Daoy (cell line): ENCODE measurements at places on chromosomes 13 and 19. TPM values are rescaled to one million over a fixed set of nuclear protein-coding genes. Genes with fewer than 3 reads are reported as not detected.

Gene HTR2A
- 0.11 TPM in 1 of 2 replicates, not detected in the other for total RNA-seq

Gene CEACAM3
- total RNA-seq, result not detected in 2 replicates

Gene OR7C1
- total RNA-seq, result not detected in 2 replicates

Gene SIGLEC14
- 0.18 and 0.34 TPM in 2 replicates for total RNA-seq

Gene EMP3
- total RNA-seq, result 36.2 and 54.6 TPM in 2 replicates

Gene TMEM38A
- total RNA-seq, result 1.0 and 1.1 TPM in 2 replicates

Gene ZNF528
- total RNA-seq, result 20.3 and 67.9 TPM in 2 replicates

Gene TEAD2
- total RNA-seq, result 29.0 and 31.0 TPM in 2 replicates

Gene SIGLEC8
- not detected in 2 replicates for total RNA-seq

Gene ACTN4
- total RNA-seq, result 124 and 199 TPM in 2 replicates

Gene ZNF835
- 0.40 and 1.3 TPM in 2 replicates for total RNA-seq

Gene C19orf67
- total RNA-seq, result not detected in 2 replicates

Gene RYR1
- 0.03 and 0.11 TPM in 2 replicates for total RNA-seq

Gene CRB3
- total RNA-seq, result not detected in 2 replicates

Gene AMER2
- 0.40 TPM in 1 of 2 replicates, not detected in the other for total RNA-seq

Gene FGF22
- total RNA-seq, result not detected in 2 replicates

Gene ABCA7
- total RNA-seq, result 0.89 and 0.97 TPM in 2 replicates

DNA sequence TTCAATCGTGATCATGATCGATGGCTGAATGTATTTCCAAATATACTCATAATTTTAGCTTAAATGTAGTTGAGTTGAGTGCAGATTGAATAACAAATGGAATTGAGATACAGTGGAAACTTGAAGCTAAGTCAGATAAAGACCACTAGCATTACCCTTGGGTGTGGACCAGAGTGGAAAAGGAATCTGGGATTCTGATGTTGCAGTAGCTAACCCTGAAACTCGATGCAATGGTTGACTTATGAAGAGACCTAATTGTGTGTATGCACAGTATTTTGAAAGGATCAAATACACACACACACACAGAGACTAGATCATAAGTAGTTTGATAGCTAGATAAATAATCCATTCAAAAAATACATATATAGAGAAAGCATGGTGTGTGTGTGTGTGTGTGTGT is 135.8 kb downstream of the RXFP2 start:
- DNase-seq, result no peak

- no peak for DNase-seq
These were observed 9.9 kb downstream of the FBXL3 start for GRCh38 chr13:77016888-77017623.

DNA sequence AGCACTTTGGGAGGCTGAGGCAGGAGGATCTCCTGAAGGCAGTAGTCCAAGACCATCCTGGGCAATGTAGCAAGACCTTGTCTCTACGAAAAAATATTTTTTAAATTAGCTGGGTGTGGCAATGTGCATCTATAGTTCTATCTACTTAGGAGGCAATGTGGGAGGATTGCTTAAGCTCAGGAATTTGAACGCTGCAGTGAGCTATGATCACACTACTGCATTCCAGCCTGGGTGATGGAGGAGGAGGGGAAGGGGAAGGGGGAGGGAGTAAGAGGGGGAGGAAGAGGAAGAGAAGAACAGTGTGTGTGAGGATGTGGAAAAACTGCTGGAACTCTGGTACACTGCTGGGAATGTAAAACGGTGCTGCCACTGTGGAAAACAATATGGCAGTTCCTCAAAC is 9.2 kb upstream of the CLIP3 start:
- DNase-seq, result no peak

- DNase-seq, result no peak
These were observed 115.9 kb upstream of the C1QTNF9B start for GRCh38 chr13:24013189-24013588.

- no peak for DNase-seq
These were observed 606 bp downstream of the PRDX2 start for GRCh38 chr19:12800923-12801465.

DNA sequence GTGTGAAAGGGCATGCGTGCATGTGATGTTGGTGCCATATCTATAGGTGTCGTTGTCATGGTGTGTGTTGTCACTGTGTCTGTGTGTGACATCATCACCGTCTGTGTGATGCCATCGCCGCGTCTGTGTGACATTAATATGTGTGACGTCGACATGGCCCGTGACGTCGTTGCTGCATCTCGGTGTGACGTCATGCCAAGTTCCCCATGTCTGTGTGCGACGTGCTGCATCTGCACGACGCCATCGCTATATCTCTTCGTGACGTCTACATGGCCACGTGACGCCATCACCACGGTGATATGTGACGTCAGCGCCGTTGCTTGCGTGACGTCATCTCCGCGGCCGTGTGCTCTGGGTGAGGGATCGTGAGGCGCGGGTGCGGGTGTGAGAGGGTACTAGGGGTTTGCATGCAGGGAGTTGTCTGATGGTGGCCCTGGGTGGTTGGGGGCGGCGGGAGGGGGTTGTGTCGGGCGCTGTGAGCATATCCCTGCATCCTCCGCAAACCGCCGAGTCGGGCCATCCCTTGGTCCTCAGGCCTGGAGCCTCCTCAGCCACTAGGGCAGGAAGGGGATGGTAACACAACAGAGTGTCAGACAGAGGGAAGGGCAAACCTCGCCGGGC is 14.6 kb downstream of the GTPBP3 start:
- DNase-seq, result no peak

DNA sequence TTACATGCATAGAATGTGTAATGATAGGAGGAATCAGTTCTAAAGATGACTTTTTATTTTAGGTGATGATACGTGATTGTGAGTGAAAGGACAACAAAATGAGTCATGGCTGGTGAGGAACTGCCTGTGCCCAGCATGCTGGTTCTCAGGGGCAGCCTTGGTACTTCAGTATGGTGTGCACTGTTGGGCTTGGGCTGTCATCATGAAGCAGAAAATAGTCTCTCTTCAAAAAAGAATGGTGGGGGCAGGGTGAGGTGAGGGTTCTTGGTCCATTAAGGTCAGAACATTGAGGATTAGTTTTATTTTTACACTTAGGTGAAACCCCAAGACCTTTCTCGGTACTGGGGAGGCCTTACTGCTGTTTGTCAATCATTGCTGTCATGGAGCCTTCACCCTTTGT is 309.5 kb downstream of the MTUS2 start:
- no peak for DNase-seq

- DNase-seq, result peak; percentile 84
These were observed 28.3 kb downstream of the CEBPA start for GRCh38 chr19:33273881-33274662.

- DNase-seq, result no peak
These were observed 56.6 kb upstream of the MYO16 start for GRCh38 chr13:108572782-108573211.

- no peak for DNase-seq
These were observed 50.9 kb upstream of the TMTC4 start for GRCh38 chr13:100725472-100725871.

DNA sequence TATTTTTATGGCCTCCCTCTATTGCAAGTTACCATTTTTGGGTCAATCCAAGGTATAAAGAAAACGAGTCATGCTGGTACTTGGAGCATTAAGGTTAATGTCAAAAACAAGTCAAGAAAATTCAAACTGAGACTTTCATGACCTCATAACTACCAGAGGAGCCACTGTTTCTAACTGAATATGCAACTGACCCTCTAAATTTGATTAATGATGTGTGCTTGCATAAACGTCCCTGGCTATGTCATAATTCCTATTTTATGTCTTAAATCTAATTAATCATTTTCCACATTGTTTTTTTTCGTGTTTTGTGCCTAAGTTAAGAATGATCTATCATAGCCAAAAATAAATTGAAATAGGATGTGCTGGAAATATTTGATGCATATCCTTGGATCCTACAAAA is 396.7 kb upstream of the GPC6 start:
- no peak for DNase-seq

- peak; percentile 59 for DNase-seq
These were observed 42.6 kb upstream of the ADGRL1 start for GRCh38 chr19:14248578-14249011.

DNA sequence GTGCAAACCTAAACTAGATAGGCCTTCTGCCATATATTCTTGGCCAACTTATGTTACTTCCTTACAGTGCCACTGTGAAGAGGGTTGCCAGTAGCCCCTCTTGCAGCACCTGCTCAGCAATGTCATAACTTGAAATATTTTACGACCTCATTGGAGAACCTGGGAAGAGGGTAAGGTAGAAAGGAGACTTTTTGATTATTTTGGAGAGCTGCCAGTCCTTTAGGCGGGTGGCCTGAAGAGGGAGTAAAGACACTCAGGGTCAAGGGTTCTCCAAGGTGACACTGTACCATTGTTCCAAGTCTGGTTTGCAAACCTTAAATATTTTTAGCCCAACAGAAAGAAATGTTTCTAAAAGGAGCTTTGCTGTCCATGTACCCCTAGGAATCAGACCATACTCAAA is 118.3 kb downstream of the FLT1 start:
- DNase-seq, result no peak

GRCh38 chr13:50159607-50160006 is 144.4 kb downstream of the KCNRG start:
- DNase-seq, result no peak

DNA sequence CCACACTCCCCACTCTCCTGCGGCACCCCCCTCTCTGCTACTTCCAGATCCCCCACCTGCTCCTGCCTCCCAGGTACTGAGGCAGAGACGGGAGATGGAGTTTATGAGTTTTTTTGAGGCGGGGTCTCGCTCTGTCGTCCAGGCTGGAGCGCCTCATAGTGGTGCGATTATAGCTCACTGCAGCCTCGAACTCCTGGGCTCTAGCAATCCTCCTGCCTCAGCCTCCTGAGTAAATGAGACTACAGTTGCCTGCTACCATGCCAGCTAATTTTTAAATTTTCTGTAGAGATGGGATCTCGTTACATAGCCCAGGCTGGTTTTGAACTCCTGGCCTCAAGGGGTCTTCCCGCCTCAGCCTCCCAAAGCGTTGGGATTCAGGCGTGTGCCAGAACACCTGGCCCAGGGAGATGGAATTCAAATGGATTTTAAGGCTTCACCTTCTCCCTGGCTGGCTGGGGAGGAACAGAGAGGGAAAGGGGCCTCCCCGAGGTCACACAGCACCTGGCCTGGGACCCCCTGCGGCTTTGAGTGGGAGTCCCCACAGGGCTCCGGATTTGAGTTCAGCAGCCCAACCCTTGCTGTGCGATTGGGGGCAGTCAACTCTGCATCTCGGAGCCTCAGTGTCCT is 19.5 kb upstream of the TNFAIP8L1 start:
- DNase-seq, result no peak

- DNase-seq, result no peak
These were observed 96.5 kb downstream of the DCT start for GRCh38 chr13:94382960-94383359.

DNA sequence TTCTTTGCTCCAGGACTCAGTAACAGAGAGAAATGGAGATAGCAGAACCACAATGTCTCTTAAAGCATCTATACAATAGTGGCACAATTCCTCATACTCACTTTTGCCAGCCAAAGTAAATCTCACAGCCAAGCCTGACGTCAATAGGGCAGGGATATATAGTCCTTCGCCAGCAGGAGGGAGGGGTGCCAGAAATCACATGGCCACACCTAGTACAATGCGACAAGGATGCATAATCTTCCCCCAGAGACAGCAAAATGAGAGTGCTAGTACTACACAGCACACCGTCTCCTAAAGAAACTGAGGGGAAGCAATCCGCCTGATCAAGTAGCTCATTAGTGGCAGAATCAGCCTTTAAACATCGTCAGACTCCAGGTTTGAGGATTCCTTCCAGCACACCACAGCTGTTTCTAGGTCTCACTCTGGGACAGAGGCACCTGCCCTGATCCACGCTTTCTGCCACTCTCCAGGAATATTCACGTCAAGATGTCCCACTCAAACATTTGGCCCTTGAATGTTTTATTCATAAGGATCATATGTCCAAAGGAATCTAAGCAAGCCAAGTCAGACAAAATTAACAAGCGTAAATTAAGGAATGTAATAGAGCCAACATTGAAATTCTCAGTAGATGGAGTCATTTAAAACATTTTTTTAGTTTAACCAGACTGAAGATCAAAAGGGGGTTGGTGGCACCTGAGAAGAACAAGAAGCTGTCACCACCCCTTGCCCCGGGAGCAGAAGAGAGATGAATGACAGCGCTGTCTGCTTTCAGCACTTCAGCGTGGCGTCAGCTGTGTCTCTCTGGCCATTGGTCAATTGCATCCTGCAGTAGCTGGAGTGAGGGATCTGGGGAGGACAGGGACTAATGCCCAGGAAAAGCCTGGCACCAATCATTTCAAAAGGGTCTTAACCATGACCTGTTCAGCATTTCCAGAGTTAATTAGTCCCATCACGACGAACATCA is 63.5 kb upstream of the SERP2 start:
- DNase-seq, result peak; percentile 49

- DNase-seq, result peak; percentile 9
These were observed 15.5 kb upstream of the SPACA4 start for GRCh38 chr19:48591021-48591420.

- DNase-seq, result peak; percentile 28
These were observed 4.1 kb downstream of the SOX21 start for GRCh38 chr13:94708031-94708859.

- DNase-seq, result no peak
These were observed 35.3 kb upstream of the NPAS1 start for GRCh38 chr19:46984077-46985010.

DNA sequence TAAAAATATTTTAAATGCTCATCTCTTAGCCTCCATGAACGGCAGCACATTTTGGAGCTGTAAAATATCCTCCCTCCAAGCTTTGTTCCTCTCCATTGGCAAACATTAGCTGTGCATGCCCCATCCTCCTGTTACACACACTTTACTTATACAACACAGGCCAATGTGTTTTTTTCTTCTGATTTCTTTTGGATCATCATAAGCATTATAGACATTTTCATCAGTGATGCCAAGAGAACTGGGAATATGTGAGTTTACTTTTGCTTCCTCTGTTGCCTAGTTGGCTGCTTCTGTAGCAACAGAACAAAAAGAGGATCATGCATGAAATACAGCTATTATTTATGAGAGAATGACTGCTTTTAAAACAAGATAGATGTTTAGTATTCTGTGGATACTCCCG is 142.6 kb downstream of the PCDH9 start:
- no peak for DNase-seq

DNA sequence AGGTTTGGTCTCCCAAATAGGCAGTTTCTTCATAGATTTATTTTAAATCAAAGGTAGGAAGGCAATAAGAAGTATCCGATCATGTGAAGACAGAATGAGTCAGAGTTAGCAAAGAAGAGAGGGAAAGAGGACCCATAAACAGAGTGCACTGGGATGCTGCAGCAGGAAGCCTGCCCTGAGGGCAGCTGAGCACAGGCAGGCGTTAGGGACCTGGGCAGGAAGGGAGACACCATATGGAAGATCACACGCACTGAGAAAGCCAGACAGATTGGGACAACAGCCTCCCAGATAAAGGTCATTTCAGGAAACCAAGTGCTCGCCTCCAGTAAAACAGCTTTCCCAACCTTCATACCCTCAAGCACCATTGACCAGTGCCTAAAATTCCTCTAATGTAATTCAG is 598.0 kb downstream of the EFNB2 start:
- DNase-seq, result peak; percentile 20

DNA sequence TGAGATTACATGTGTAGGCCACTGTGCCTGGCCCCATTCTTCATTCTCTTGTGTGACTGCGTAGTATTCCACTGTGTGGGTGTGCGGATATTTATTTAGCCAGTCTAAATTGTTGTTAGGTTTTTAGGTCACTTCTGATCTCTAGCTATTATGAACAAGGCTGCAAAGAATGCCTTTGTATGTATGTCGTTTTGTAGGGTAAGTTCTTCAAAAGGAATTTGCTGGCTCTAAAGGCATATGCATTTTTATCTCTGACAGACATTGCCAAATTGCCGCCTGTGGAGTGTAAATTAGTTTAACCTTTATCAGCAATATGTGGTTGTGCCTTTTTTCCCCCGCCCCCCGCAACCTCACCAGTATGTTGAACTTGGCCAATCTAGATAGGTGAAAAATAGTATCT is 30.3 kb upstream of the EHD2 start:
- DNase-seq, result no peak

GRCh38 chr13:32212421-32212820 is 102.7 kb downstream of the ZAR1L start:
- peak; percentile 9 for DNase-seq
